ENCODE measurements at places on chromosomes 5 and 9.

DNA sequence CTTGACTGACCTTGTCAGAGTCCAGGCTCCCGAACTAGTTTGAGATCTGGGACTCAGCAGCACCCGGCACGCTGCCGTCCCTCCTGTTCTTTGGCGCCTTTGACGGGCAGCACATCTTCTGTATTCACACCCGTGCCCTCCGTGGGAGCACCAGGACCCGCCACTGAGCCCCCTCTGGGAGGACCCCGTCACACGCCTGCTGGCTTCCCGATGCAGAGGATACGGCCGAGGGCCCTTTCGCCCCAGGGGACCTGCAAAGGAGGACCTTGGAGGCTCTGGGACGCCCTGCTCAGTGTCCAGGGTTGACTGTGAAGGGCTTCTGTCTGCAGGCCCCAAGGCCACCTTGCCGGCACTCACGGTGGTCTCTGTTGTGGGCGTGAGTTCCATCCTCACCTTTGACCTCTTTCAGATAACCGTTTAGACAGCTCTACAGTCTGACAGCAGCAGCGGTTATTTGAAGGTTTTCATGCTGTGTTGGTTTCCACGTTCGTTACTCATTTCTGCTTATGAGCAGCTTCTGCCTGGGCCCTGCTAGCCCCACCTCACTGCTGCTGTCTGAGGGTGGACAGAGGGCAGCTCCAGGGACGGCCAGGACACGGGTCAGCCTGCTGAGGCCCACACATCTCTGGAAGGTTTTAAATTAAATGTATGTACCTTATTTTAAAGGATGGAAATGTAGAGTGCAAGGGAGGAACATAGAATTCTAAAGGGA is 12.6 kb upstream of the EXOC3 start:
- no peak for DNase-seq

GRCh38 chr5:172003746-172004145 is 2.7 kb downstream of the FBXW11 start:
- no peak for DNase-seq

DNA sequence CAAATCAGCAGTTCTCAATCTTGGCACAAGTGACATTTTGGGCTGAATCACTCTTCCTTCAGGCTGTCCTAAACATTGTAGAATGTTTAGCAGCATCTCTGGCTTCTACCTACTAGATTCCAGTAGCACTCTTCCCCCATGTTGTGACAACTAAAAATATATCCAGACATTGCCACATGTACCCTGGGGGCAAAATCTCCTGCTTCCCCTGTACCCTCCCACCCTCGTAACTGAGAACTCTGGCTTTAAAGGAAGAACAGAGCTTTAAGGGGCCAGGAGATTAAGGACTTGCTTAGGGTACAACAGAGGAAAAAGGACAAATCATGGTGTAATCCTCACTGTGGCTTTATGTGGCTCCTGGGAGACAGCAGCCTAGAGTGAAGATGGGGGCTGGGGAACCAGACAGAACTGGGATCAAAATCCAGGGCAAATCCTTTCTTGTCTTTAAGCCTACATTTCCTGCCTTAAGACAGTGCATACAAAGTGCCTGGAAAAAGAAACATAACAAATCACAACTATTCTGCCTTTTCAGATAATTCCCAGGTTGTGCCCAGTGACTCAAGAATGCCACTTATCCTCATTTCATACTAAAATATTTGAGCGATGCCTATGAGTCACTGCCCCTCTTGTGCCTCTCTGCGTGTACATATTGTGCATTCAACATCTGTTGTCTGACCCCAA is 109.3 kb downstream of the DAPK1 start:
- DNase-seq: no peak

DNA sequence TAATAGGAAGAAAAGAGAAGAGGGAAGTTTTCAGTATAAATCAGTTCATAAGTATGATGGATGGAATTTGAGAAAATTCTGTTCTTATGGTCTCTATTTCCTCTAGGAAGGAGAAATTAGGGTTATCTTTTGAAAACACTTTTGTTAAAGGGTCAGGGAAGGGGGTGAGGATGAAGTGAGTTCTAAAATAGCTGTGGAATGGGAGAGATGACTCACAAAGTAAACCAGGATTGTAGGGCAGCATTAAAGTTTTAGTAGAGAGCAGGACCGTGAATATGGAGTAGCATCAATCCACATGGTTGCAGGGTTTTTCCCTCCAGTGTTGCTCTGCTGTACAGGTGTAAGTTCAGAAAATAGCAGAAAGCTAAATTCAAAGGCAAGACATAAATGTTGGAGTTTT is 32.4 kb downstream of the MUSK start:
- no peak for DNase-seq

- no peak for DNase-seq
Observed at GRCh38 chr5:92850886-92851285, 730.1 kb downstream of the NR2F1-AS1 start.

DNA sequence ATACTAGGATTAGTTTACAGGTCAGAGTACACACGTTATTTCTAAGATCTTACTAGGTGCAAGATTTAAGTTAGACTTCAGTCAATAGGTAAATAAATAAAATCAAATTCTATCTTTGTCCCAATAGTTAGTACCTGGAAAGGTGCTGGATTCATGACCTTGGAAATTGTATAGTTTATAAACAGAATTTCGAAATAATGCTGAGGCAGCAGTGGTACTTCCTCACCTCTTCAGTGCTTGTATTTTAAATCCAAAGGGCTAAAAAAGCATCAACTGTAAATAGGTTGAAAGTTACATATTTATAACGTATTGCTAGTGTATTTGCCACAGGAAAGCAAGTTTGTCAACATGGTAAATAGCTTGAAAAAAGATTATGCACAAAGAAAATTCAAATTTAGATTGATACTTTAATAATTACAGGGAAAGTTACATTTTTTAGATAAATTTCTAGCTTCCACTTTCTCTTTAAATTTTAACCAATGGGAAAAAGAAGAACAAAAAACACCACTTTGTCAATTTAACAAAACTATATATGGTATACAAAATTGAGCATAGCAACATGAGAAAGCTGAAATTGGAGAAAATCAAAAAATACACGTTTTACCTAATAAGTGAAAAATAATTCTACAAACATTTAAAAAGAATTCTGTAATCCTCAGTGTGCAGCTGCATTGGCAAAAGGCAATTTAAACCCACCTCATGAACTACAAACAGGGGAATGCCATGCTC is 46.5 kb downstream of the NR3C1 start:
- DNase-seq: no peak
